Glutamatergic neuron (in vitro differentiated cells): ENCODE measurements at places on chromosomes 1 and 21. TPM values are rescaled to one million over a fixed set of nuclear protein-coding genes. Genes with fewer than 3 reads are reported as not detected.

Gene IPP
- 20.3 TPM for total RNA-seq

Gene CR1L
- not detected for total RNA-seq

Gene IQGAP3
- total RNA-seq = 6.1 TPM

Gene RIPPLY3
- total RNA-seq = not detected

Gene SLC6A17
- 6.4 TPM for total RNA-seq

Gene ERRFI1
- 11.8 TPM for total RNA-seq

Gene STUM
- total RNA-seq = 11.0 TPM
